ENCODE measurements at places on chromosomes 7 and 10.

DNA sequence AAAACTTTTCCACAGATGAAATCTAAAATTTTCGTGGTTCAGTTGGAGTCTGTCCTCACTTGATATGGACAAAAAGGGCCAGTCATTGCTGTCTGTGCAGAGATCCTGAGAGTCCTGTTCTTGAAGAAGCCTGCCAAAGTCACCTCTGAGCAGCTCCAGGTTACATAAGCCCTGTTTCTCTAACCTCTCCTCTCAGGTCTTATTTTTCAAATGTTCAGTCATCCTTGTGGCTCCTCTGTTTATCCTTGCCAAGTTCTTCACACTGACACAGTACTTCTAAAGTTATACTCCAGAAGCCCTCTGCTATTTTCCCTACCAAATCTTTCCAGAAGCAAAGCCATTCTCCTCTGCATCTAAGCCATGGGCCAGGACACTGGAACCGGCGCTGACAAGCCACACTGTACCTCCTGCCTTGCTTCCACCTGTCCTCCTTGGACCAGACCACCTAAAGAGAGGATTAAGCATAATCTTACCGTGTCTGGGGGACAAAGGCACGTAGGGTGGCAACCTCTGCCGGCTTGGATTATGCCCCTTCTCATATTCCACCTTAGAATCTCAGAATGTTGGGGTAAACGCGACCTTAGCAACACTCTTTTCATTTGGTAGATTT lies 161.6 kb downstream of the JAZF1 start:
- DNase-seq, result no peak

DNA sequence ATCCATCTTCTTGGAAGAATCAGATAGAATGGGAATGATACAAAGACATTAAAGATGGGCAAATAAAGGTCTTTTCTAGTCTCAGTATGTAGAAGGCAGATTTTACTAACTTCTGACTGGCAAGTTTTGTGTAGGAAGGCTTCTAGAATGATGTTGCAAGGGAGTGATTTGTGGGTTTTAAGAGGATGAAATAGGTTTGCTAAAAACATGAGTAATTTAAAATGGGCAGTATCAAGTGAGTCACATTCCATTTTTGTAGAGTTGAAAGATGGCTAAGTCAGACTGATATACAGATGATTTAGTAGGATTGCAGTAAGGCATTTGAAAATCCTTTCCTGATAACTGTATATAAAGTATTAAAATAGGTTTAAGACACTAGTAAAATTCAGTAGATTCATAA lies 777.4 kb downstream of the SORCS1 start:
- no peak for DNase-seq

DNA sequence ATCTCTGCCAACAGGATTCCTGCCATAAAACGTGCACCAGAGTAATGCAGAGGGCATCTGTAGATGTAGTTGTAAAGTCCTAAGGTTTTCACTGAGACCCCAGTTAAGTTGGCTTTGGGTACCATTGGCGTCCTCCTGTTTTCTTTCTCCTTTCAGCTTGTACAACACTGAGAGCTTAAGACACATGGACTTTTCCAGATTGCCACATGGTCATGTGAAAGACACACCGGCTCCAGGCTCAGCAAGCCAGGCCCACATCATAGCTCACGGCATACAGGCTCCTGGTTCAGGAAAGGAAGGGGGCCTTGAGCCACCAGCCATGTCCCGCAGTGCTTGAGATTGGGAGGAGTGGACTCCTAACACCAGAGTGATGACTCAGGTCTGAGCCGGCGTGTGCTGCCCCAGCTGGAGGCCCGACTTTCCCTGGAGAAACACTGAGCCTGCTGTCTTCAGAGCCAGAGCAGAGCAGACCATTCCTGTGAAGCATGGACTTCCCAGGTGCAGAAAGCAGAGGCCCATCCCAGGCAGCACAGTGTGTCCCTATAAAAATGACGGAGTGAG lies 252.7 kb downstream of the PRPF18 start:
- no peak for DNase-seq

DNA sequence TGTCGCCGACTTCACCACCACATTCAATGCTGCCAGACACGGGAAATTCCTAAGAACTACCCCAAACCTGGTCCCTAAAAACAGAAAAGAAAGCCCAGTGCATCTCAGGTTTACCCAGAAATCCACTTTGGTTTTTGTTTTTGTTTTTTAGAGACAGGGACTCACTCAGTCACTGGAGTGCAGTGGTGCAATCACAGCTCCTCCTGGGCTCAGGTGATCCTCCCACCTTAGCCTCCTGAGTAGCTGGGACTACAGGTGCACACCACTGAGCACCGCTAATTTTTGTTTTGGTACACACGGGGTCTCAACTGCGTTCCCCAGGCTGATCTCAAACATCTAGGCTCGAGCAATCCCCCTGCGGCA lies 22.8 kb downstream of the MAD1L1 start:
- DNase-seq, result no peak

DNA sequence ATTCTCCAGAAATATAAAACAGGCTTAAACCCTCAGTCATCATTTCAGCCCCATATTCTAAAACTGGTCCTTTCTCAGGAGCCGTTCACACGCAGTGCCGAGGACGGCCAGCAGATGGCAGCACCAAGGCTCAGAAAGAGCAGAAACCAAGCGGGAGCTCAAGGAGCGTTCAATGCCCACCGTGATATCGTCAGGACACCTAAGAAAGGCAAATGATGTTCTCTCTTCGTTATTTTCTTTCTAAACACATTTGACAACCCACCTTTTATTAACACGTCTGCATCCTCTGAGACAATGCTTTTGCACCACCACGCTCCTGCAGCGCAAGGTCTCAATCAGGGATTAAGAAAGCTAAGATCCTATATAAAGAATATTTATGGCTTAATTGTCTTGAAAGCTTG lies 45.7 kb upstream of the RBM33 start:
- peak; percentile 92 for DNase-seq

DNA sequence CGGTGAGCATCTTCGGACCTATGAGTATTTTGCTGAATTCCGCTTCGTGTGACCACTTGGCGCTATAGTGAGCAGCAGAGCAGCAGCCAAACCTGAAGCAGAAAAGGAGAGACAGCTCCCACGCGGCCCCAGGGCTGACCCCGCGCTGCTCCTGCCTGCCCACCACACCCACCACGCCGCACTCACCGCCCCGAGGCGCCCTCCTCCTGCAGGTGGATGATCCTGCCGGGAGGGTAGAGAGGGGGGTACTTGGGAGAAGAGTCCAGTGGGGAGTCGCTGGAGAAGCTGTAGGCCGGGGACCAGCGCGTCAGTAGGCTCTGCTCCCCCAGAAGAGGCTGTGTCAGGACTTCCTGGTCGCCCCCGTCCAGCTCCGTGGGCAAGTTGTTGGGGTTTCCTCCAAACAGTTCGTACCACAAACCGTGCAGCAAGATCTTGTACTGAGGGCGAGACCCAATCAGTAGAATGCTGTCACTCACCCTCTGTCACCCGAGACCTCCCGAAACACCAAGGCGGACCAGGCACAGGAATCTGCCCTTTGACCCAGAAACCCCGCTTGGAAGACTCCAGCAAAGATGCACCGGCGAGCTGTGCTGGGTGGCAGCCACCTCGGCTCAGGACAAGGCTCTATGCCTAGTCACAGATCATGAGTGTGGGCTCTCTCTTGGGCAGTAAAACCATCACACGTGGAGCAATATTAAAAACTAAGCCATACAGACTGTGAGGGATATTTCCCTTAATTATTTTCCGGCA lies 37.6 kb downstream of the DAGLB start:
- no peak for DNase-seq

GRCh38 chr10:122113945-122114747 lies 125.2 kb downstream of the TACC2 start:
- no peak for DNase-seq

- no peak for DNase-seq
Measured at GRCh38 chr10:13956826-13957225, 370.1 kb downstream of the PRPF18 start.

- peak; percentile 15 for DNase-seq
Measured at GRCh38 chr7:3301831-3302618, 973 bp downstream of the SDK1 start.

DNA sequence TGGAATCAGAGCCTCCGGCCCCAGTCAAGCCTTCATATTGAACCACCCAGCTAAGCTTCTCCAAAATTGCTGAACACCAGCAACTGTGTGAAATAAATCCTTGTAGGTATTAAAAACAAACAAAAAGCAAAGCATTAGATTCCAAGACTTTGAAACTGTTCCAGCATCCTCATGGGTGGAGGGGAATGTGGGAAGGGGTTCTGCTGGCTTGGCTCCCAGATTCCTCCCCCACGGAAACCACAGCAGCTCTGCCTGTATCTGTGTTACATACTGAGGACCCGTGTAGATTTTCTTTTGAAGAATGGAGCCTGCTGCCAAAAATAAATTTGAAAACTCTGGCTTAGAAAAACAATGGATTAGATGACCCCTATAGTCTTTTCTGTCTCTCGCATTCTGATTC lies 20.0 kb downstream of the AKR1B1 start:
- no peak for DNase-seq

GRCh38 chr7:80722616-80723195 lies 84.3 kb downstream of the CD36 start:
- no peak for DNase-seq

- no peak for DNase-seq
Measured at GRCh38 chr10:133236401-133237240, 1.0 kb upstream of the VENTX start.

DNA sequence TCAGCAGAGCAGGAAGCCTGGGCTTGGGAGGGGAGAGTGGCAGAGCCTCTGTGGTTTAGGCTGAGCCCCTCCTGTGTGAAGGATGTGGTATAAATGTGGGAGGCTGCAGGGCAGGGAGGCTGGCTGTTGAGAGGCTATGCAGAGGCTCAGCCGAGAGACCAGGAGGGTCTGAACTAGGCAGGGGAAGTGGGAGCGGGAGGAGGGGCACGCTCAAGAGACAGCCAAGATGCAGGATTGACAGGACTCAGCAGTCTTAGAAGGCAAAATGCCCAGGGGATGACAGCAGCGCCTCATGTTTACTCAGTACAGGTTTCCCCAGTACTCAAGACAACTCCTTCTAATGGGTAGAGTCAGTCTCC lies 24.3 kb downstream of the BTBD16 start:
- no peak for DNase-seq

- DNase-seq, result no peak
Measured at GRCh38 chr10:93753621-93754250, 4.0 kb upstream of the LGI1 start.

DNA sequence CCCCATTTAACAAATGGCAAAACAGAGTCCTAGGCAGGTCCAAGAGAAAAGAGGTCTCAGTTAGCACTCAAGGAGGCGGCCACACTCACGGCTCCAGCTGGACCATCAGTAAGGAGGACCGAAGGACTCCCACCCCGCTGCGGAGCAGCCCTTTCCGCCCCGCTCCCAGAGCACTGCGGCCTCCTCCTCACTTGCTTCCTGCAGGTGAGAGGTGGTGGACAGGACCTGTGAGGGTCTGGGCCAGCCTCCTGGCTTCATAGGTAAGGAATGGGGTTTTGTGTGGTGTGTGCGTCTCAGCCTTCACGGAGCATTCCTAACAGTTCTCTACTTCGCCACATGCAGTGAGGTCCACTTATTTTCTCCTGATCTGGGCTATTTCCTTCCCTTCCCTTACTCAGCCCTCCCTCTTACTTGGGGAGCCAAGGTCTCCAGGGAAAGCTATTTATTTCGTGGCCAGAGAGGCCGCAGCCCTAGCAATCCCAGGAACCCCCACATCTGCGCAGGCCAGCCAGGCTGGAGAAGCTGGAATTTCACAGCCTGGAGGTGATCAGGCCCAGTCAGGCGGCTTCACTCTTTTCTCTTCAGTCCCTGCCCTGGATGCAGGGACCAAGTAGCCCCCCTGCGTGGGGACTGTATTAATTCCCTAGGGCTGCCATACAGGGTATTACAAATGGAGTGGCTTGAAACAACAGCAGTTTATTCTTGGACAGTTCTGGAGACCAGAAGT lies 45.9 kb downstream of the ZNF783 start:
- DNase-seq, result no peak

GRCh38 chr7:135100856-135101255 lies 47.0 kb upstream of the TMEM140 start:
- no peak for DNase-seq

DNA sequence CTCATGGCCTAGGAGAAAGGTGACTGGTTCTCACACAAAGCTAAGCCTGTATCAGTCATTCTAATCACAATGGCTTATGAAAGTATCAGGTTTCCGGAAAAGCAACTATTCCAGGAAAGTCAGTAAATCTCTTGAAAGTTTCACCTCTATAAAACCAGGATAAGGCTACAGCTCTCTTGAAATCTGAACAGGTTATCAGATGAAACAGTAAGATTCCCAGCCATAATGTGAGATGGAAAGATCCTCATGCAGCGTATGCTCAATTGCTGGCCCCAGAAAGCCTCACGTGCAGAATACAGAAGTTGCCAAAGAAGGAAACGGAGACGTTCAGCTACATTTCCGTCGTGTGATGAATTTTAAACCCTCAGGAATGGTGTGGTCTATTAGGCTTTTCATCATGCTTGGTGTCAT lies 90.0 kb downstream of the PFKFB3 start:
- no peak for DNase-seq

GRCh38 chr10:10514797-10515196 lies 502.9 kb upstream of the CELF2 start:
- no peak for DNase-seq

DNA sequence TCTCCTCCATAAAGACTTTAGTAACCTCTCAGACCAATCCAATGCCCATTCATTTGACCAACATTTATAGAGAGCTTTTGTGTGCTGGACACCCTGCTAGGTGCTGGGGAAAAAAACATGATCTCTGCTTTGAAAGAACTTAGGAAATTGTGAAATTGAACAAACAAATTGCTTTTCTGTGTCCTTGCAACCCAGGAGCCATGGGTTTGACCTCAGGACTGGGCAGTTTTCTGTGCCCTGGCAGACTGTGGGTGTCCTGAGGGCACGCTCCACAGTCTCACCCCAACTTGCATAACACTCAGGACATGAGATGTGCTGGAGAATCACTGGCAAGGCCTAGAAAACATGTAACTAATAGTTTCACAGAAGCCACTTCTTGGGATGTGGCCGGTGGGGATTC lies 429.1 kb upstream of the ZMIZ1 start:
- no peak for DNase-seq

Measured in stimulated activated naive CD8-positive, alpha-beta T cell treated with anti-CD3 and anti-CD28 coated beads, Interleukin-15, Interleukin-2, amounts not matched to agents 100 U/mL and 50 U/mL, for 24 hours (primary cell).